ENCODE measurements at places on chromosomes 4 and X.

DNA sequence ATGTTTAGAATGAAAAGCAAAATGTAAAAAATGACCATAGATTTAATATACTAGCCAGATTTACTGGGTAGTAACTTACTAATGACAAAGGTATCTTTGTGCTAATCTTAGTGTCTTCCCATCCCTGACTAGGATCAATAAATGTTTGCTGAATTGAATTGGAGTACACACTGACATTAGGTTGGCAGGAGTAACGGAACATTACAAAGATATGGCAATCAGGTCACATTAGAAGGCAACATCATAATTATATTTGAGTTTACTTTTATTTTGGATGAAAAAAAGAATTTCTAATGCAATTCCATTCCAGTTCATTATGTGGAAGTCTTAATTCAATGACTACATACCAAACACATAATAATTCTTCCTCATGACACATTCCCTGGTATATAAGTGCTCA lies 77.8 kb downstream of the MID1 start:
- no peak overlapping the region for H3K4me3 ChIP-seq
- no peaks in the 10 kb centered on the region for H3K4me1 ChIP-seq
- DNase-seq = no peak
- H3K36me3 ChIP-seq = no peaks in the 10 kb centered on the region
- H3K27me3 ChIP-seq = no peaks in the 10 kb centered on the region

- no peak overlapping the region for H3K4me3 ChIP-seq
- H3K27me3 ChIP-seq = no peaks in the 10 kb centered on the region
- DNase-seq = no peak
- H3K27ac ChIP-seq = no peak overlapping the region
Measured at GRCh38 chrX:39944416-39944815, 153.3 kb downstream of the BCOR start.

- DNase-seq = no peak
- no peak overlapping the region for H3K4me3 ChIP-seq
- H3K27ac ChIP-seq = no peak overlapping the region
- no peaks in the 10 kb centered on the region for H3K4me1 ChIP-seq
- peaks cover 15% of the 10 kb centered on the region for H3K27me3 ChIP-seq
Measured at GRCh38 chr4:121792966-121793365, 8.2 kb upstream of the EXOSC9 start.

- no peaks in the 10 kb centered on the region for H3K36me3 ChIP-seq
- H3K27ac ChIP-seq = no peak overlapping the region
- H3K4me3 ChIP-seq = peak overlapping the region; percentile 53
- peaks cover 20% of the 10 kb centered on the region for H3K4me1 ChIP-seq
- DNase-seq = no peak
Measured at GRCh38 chrX:123983240-123983639, 21.7 kb downstream of the STAG2 start.

Data from CD4-positive, CD25-positive, alpha-beta regulatory T cell (primary cell).